ENCODE measurements at places on chromosomes 13 and 19. TPM values are rescaled to one million over a fixed set of nuclear protein-coding genes. Genes with fewer than 3 reads are reported as not detected.

Gene ZNF793
- total RNA-seq, result 3.0 TPM

Gene RNF113B
- total RNA-seq, result not detected

Gene PRTN3
- not detected for total RNA-seq

GRCh38 chr19:18307271-18307681 is 15.6 kb downstream of the LSM4 start:
- no peak for DNase-seq

GRCh38 chr19:6718741-6719539 is 1.5 kb downstream of the C3 start:
- DNase-seq, result peak; percentile 21

- DNase-seq, result no peak
Measured at GRCh38 chr13:100478107-100478809, 110.3 kb downstream of the GGACT start.

Gene C19orf12
- 36.7 TPM for total RNA-seq

Gene ALKBH7
- total RNA-seq, result 24.1 TPM

Gene VSIG10L
- total RNA-seq, result 1.2 TPM

Measured in renal cortical epithelial cell (primary cell).